Activated naive CD8-positive, alpha-beta T cell treated with anti-CD3 and anti-CD28 coated beads, Interleukin-2, amount 50 U/mL, for 16 hours (primary cell): ENCODE measurements at places on chromosomes 13 and 19.

- no peak for DNase-seq
These were observed 88.7 kb downstream of the MAB21L1 start for GRCh38 chr13:35387682-35388250.

DNA sequence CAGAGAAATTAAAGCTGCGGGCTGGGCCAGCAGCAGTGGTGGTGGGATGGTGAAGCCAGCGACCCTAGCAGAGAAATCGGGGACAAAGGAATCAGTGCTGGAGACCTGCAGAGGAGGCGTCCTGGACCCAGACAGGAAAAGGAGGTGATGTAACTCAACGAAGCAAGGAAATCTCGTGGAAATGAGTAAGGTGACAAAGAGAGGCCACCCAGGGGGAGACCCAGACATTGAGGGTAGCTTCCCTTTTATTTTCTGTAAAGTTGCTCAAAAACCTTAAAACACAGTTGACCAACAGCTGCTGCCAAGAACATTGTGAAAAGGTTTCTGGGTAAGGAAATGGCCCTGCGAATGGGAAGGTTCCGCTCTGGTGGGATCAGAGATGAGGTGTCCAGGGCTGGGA, 13.3 kb upstream of the RETN start:
- DNase-seq = no peak

- no peak for DNase-seq
These were observed at the start of gene HIPK4 for GRCh38 chr19:40390084-40390742. Gene HIPK4, minus strand, starts transcription at chr19:40390181. Its CDS starts 279 bp downstream, at chr19:40389902.

DNA sequence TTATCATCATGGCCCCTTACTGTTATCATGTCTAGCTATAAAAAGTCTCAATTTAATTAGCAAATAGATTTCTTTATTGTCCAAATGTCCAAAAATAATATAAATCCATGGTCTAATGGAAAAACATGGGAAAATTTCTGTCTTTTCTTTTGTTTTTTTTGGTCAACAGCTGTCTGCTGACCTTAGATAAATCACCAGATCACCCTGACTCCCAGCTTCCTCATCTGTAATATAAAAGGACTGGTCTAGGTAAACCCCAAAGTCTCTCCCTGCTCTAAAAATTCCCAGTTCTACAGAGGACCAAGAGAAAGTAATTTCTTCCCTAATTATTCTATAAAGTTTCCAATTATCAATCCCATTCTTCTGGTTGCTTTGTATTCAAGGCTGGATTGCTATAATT, 30.7 kb upstream of the RCBTB2 start:
- DNase-seq = no peak

DNA sequence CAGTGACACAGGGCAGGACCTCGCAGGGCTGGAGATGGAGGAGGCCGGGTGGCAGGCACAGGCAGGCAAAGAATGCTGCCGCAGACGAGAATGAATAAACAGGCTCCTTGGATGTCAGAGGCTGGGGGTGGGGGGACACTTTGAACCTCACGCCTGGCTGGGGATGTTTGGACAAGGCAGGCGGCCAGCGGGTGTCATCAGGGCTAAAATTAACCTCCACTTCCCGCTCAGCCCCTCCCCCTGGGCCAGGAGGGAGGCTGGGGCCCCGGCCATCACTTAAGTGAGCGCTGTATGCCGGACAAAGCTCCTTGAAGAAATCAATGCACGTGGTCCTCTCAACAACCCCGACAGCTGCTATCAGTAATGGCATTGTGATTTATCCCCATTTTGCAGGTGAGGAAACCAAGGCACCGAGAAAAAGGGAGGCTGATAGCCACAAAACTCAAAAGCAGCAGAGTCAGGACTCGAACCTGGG, 10.3 kb upstream of the FUT5 start:
- DNase-seq = no peak

DNA sequence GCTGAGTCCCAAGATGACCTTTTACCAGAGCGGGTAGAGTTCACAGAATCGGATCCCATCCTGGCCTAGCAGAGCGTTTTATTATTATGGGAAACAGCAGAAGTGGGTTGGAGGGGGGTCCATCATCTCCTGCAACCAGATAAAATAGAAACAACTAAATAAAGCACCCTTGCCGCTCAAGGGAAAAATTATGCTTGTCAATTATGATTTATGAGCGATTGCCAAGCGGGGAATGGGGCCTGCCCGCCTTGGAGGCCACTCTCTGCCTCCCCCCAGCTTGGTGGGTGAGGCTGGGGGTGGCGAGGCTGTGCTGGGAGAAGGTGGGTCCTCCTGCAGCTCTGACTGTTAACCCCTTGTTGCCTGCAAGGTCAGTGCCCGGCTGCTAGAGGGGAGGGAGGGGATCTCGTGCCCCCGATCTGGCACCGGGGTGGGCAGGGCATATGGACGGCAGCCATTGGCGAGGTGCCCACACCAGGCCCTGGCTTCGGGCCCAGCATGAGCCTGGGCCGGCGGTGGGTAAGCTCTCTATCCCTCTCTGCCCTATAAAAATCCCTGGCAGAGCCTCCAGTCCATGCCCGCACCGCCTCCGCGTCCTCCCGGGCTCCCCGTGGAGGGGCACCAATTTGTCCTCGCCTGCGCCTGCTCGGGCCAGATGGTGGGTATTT, 129.1 kb downstream of the URI1 start:
- DNase-seq = no peak

DNA sequence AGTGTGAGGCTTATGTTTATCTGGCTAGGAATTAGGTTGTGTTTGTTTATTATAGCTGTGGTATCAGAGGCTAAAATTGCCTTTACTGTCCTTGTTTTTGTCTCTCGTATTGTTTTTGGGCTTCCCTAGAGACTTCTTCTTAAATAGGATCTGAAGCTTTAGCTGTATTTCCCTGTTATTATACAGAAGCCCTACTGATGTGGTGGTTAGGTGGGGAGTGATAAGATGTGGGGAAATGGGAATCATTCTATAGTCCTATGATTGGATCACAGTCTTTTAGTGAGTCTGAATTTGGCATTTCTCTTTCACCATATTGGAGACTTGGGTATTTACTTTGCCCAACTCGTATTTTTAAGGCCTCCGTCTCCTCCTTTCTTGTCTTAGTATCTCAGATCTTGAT, 8.3 kb upstream of the KL start:
- DNase-seq = no peak

- no peak for DNase-seq
These were observed 59.7 kb downstream of the KCTD12 start for GRCh38 chr13:76826527-76826926.

GRCh38 chr13:95159458-95159857, 141.8 kb downstream of the ABCC4 start:
- DNase-seq = no peak

DNA sequence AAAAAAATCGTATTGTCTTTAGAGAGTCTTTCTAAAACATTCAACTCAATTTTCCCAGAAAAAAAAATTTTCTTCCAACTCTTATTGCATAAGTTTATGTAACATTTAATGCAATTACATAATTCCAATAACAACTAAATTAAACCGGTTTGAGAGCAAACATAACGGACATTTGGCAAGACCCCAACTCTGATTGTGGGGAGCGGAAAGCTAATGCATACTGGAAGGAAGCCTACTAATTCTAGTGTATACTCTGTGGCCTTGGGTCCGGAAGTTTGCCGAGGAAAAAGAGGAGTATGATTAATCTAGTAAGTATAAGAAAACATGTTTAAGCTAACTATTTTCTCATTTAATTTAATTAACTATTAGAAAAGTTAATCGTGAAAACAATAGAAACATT, 21.3 kb upstream of the MIR17HG start:
- no peak for DNase-seq

- DNase-seq = no peak
These were observed 1227.1 kb downstream of the SLITRK1 start for GRCh38 chr13:82654861-82655855.

DNA sequence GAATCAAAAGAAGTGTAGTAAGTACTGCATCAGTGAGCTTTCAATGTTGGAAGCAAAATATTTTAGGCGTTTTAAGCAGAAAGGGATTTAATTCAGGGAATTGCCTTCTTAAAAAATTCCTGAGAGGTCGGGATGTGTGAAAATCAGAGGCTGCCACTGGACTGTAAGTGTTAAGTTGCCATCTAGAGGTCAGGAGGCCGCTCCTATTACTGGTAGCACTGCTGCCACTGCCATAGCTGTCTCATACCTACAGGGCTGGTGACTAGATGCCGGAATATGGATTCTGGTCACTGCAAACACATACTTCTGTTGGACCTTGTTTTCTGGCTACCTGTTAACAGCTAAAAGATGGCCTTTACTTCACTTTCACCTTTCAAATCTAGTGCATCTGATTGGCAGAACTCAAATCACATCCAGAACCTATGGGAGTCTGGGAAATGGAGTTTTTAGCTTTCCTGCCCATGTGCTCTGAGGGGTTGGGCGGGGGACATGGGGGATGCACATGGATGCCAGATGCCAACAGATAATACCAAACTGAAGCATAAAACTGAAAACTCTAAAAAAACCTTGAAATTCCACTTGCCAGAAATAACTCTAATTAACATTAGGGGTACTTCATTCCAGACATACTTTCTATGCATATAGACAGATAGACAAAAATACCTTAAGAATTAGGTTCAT, 29.8 kb downstream of the DGKH start:
- no peak for DNase-seq

DNA sequence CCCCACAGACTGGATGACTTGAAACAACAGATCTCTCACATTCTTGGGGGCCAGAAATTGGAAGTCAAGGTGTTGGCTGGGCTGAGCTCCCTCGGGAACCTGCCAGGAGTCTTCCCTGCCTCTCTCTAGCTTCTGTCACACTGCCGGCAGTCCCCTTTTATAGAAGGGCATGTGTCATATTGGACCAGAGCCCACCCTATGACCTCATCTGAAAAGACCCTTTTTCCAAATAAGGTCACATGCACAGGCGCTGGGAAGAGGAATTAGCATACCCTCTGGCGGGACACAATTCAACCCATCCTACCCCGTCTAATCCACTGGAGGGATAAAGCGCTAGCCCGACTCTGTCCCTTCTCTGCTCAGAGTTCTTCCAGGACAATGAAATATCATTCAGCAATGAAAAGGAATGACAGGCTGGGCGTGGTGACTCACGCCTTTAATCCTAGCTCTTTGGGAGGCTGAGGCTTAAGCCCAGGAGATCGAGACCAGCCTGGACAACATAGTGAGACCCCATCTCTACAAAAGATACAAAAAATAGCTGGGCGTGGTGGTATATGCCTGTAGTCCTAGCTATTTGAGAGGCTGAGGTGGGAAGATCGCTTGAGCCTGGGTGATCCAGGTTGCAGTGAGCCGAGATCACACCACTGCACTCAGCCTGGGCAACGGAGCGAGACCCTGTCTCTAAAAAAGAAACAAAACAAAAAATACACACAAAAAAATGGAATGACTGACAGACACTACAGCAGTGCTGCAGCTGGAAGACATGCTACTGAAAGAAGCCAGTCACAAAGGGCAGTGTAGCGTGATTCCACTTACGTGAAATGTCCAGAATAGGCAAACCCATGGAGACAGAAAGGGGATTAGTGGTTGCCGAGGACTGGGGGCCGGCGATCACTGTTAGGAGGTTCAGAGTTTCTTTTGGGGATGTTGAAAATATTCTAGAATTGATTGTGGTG, 28.5 kb downstream of the MEIS3 start:
- DNase-seq = no peak

DNA sequence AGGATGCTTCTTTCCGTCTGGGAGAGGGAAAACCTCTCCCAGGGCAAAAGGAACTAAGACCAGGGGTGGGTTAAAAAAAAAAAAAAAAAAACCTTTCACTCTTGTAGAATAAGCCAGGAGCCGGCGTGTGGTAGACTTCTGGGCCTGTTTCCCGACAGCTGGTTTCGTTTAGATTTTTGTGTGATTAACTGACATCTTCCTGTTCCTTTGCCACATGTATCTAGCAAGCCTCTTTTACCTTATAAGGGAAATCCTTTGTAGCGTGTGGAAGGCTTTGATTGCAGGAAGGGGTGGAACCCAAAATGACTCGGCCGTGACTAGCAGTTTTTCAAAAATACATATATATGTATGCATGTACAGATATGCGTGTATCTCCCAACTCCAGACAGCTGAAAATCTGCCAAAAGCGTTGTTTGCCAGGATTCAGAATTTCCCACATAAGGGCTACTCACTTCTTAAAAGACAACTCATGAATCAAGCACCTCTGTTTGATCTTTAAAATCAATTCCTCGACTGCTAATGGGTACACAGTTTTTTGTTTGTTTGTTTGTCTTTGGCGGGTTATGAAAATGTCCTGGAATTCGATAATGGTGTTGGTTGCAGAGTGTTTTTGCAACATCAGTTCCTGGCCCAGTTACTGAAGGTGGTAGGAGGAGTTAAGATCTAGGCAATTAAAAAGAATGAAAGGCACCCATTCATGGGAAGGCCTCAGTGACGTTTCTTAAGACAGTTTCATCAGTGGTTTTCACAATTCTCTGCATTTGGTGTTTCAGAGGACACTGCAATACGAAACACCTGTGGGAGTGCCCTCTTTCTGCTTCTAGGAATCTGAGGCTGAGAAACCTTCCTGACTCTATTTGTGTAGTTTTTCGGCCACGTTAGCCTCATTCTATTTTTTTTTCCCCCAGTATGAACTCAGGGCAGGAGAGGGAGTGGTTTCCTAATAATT, 2.7 kb downstream of the TPM4 start:
- DNase-seq = no peak

DNA sequence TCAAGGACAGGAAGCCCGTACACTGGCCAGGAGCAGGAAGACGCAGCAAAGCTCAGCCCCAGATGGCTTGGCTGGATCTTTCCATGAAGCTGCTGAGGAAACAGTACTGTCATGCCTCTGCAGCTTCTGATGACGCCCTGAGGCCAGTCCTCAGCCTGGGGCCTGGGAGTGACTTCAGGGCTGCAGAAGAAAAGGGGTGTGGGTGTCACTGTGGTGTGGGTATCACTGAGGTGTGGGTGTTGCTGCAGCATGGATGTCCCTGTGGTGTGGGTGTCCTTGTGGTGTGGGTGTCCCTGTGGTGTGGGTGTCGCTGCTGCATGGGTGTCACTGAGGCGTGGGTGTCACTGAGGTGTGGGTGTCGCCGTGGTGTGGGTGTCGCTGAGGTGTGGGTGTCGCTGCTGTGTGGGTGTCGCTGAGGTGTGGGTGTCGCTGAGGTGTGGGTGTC, 12.0 kb upstream of the GAS6 start:
- no peak for DNase-seq
